ENCODE measurements at places on chromosomes 6 and 20. TPM values are rescaled to one million over a fixed set of nuclear protein-coding genes. Genes with fewer than 3 reads are reported as not detected.

- H3K27me3 ChIP-seq = no peaks in the 10 kb centered on the region
- no peak for DNase-seq
- no peak overlapping the region for H3K4me3 ChIP-seq
- H3K27ac ChIP-seq = no peak overlapping the region
Observed at GRCh38 chr6:142568857-142569597, 267.2 kb downstream of the ADGRG6 start.

DNA sequence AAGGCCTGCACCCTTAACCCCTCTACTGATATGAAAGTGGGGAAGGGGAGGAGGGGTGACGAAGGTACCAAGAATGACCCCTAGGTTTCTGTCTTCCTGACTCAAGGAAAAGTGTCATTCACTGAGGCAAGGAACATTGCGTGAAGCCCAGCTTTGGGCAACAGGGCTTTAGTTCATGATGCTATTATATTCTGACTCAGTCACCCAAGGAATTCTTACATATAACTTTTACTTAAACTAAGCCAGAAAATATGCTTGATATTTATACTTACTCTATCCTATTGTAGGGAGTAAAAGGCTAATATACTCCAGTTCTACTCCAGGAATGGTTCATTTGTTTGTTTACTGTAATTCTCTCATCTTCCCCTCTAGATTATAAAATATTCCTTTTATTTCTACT lies 60.5 kb downstream of the DOP1A start:
- H3K36me3 ChIP-seq = peaks cover 90% of the 10 kb centered on the region
- no peak overlapping the region for H3K4me3 ChIP-seq
- no peaks in the 10 kb centered on the region for H3K4me1 ChIP-seq
- no peaks in the 10 kb centered on the region for H3K27me3 ChIP-seq

FERMT1 gene
- 39.3 TPM for total RNA-seq

DNA sequence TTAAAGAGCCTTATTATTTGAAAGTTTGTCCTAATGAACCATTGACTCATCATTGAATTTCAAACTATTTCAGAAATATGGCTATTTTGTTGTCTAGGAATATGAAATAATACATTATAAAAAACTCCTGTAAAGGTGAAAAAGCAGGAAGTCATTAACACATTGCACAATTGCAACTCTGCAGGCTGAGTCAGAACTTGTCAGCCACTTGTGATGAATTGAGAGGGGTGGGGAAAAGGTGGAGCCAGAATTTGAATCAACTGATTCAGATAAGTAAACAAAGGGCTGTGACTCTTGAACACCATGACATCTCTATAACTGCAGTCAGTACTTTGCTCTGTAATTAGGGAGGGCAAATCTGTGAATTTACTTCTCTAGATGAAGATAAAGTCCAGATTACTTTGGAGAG lies 6.0 kb downstream of the C6orf141 start:
- no peaks in the 10 kb centered on the region for H3K27me3 ChIP-seq
- DNase-seq = no peak
- no peaks in the 10 kb centered on the region for H3K36me3 ChIP-seq
- H3K27ac ChIP-seq = no peak overlapping the region
- no peak overlapping the region for H3K4me3 ChIP-seq
- H3K4me1 ChIP-seq = peaks cover 24% of the 10 kb centered on the region

DNA sequence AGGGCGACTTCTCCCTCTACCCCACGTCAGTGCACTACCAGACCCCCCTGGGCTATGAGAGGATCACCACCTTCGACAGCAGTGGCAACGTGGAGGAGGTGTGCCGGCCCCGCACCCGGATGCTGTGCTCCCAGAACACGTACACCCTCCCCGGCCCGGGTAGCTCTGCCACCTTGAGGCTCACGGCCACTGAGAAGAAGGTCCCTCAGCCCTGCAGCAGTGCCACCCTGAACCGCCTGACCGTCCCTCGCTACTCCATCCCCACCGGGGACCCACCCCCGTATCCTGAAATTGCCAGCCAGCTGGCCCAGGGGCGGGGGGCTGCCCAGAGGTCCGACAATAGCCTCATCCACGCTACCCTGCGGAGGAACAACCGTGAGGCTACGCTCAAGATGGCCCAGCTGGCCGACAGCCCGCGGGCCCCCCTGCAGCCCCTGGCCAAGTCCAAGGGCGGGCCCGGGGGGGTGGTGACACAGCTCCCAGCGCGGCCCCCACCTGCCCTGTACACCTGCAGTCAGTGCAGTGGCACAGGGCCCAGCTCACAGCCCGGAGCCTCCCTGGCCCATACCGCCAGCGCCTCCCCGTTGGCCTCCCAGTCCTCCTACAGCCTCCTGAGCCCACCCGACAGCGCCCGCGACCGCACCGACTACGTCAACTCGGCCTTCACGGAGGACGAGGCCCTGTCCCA lies 57.5 kb upstream of the TMEM181 start:
- no peaks in the 10 kb centered on the region for H3K27me3 ChIP-seq
- peaks cover 63% of the 10 kb centered on the region for H3K36me3 ChIP-seq
- no peak overlapping the region for H3K4me3 ChIP-seq
- no peak overlapping the region for H3K27ac ChIP-seq
- H3K4me1 ChIP-seq = no peaks in the 10 kb centered on the region

DNA sequence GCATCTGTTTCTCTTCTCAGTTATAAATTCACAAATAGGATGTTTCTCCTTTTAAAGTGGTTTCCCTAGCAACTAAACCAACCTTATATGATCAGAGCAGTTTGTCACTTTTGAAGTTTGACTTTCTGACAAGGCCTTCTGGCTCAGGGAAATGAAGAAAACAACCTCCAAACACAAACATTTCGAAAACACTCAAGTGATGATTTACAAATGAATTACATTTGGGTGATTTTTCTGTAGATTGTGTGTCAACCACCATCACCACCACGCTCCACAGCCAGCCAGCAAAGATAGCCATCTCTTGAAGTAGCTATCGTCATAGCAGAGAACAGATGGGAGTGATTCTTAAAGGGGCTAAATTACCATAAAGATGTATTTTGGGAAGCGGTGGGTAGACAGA lies 16.5 kb upstream of the MLIP start:
- no peak overlapping the region for H3K4me3 ChIP-seq
- H3K4me1 ChIP-seq = no peaks in the 10 kb centered on the region
- H3K27ac ChIP-seq = no peak overlapping the region
- no peak for DNase-seq
- H3K27me3 ChIP-seq = no peaks in the 10 kb centered on the region
- H3K36me3 ChIP-seq = no peaks in the 10 kb centered on the region

DNA sequence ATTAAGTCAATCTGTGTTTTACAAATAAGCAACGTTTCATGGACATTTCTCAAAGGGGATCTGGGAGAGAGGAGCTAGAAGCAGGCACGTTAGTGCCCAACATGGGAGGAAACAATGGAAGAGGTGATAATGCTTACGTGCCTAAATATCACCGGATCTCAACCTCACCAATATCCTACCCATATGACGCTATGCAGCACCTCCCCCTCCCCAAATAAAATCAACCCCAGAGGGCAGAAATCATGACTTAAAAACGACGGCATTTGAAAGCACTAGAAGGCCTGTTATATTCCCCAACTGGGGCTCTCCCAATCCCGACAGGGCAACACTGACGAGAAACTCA lies 425 bp downstream of the HBS1L start:
- peak overlapping the region; percentile 92 for H3K4me3 ChIP-seq
- peaks cover 25% of the 10 kb centered on the region for H3K4me1 ChIP-seq
- H3K27me3 ChIP-seq = no peaks in the 10 kb centered on the region
- H3K36me3 ChIP-seq = peaks cover 5% of the 10 kb centered on the region
- no peak for DNase-seq

DNA sequence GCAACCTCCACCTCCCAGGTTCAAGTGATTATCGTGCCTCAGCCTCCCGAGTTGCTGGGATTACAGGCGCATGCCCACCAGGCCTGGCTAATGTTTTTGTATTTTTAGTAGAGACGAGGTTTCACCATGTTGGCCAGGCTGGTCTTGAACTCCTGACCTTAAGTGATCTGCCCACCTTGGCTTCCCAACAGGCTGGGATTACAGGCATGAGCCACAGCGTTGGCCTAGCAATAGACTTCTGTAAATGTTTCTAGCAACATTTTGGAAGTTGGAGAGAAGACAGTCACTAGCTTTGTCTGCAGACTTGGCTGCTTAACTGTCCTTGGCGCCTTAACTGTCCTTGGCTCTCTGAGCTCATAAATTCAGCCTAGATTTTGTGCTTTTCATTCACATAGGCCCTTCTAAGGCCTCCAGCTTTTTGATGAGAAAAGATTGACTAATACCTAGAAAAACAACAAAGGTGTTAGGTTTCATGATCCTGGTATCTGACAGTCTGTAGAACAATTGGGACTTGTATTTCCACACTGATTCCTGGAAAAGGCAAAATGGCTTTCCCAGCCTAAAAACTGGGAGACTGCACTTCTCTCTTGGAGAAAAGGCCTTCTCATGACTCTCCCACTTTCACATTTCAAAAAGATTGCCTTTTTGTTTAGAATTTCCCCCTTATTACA lies 49.7 kb downstream of the OR2B2 start:
- no peak overlapping the region for H3K27ac ChIP-seq
- H3K4me1 ChIP-seq = peaks cover 32% of the 10 kb centered on the region
- H3K27me3 ChIP-seq = peaks cover 11% of the 10 kb centered on the region
- no peak for DNase-seq
- H3K4me3 ChIP-seq = no peak overlapping the region

B4GALT5 gene
- 8.9 TPM for total RNA-seq

TRAPPC3L gene
- total RNA-seq = not detected

ECT2L gene
- total RNA-seq = 0.23 TPM

GRCh38 chr20:8089668-8090067 lies 42.4 kb upstream of the PLCB1 start:
- peaks cover 11% of the 10 kb centered on the region for H3K4me1 ChIP-seq
- no peaks in the 10 kb centered on the region for H3K36me3 ChIP-seq
- no peak overlapping the region for H3K27ac ChIP-seq

GRCh38 chr20:12028771-12029170 lies 111.1 kb downstream of the BTBD3 start:
- H3K4me3 ChIP-seq = no peak overlapping the region
- DNase-seq = no peak
- no peaks in the 10 kb centered on the region for H3K36me3 ChIP-seq
- no peaks in the 10 kb centered on the region for H3K27me3 ChIP-seq

- H3K4me3 ChIP-seq = no peak overlapping the region
- H3K4me1 ChIP-seq = peaks cover 10% of the 10 kb centered on the region
- peaks cover 40% of the 10 kb centered on the region for H3K27me3 ChIP-seq
Observed at GRCh38 chr6:27492631-27493190, 19.8 kb upstream of the ZNF184 start.

DNA sequence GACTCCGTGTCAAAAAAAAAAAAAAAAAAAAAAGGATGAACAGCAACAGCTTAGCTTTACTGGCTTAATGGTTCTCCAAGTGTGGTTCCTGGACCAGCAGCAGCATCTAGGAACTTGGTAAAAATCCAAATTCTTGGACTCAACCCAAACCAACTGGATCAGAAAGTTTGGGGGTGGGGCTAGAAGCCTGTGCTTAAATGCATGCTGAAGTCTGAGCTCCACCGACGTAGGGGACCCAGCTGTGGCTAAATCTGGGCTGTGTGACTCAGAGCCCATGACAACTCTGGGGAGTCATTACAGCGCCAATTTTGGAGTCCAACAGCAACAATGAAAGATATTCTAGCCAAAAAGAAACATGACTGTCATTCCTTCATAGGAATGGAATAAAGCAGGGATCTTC lies 13.6 kb upstream of the CHD6 start:
- no peaks in the 10 kb centered on the region for H3K4me1 ChIP-seq
- H3K4me3 ChIP-seq = no peak overlapping the region
- DNase-seq = no peak
- no peak overlapping the region for H3K27ac ChIP-seq
- no peaks in the 10 kb centered on the region for H3K27me3 ChIP-seq

GRCh38 chr6:110831405-110831804 lies 16.1 kb upstream of the CDK19 start:
- no peaks in the 10 kb centered on the region for H3K27me3 ChIP-seq
- no peaks in the 10 kb centered on the region for H3K36me3 ChIP-seq
- no peak for DNase-seq

NKAIN4 gene
- total RNA-seq = not detected

- peaks cover 16% of the 10 kb centered on the region for H3K36me3 ChIP-seq
- H3K4me1 ChIP-seq = no peaks in the 10 kb centered on the region
- DNase-seq = no peak
Observed at GRCh38 chr6:57183336-57183735, 11.2 kb downstream of the BAG2 start.

DNA sequence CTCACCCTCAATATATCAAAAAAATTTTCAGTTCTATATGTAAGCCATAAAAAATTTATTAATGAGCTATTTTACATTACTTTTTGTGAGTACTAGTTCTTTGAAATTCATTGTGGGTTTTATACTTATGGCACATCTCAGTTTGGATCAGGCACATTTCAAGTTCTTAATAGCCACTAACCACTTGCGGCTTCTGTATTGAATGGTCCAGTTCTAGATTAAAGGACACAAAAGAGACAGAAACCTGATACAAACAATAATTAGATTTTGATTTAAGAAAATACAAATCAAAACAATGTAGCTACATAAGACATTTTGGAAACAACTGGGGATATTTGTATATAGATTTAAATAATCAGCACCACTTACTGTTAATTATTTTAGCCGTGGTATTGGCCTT lies 86.6 kb upstream of the RNF24 start:
- no peaks in the 10 kb centered on the region for H3K27me3 ChIP-seq
- no peak for DNase-seq
- no peak overlapping the region for H3K27ac ChIP-seq
- no peaks in the 10 kb centered on the region for H3K36me3 ChIP-seq

- H3K4me3 ChIP-seq = no peak overlapping the region
- DNase-seq = no peak
- peaks cover under 1% of the 10 kb centered on the region for H3K4me1 ChIP-seq
- no peaks in the 10 kb centered on the region for H3K27me3 ChIP-seq
- no peaks in the 10 kb centered on the region for H3K36me3 ChIP-seq
Observed at GRCh38 chr20:54067606-54068174, 2.7 kb downstream of the BCAS1 start.

- H3K4me1 ChIP-seq = peaks cover 7% of the 10 kb centered on the region
- peaks cover 91% of the 10 kb centered on the region for H3K27me3 ChIP-seq
- no peak overlapping the region for H3K27ac ChIP-seq
- no peaks in the 10 kb centered on the region for H3K36me3 ChIP-seq
Observed at GRCh38 chr6:27591699-27592480, 119.0 kb upstream of the ZNF184 start.

- H3K27ac ChIP-seq = no peak overlapping the region
- H3K27me3 ChIP-seq = no peaks in the 10 kb centered on the region
- no peaks in the 10 kb centered on the region for H3K4me1 ChIP-seq
- no peak for DNase-seq
- H3K4me3 ChIP-seq = no peak overlapping the region
Observed at GRCh38 chr6:160226118-160226591, 32.5 kb downstream of the SLC22A2 start.

Data from suprapubic skin (tissue), 4 donors.